NCI-H1694 (cell line): ENCODE measurements at places on chromosomes 4 and X.

GRCh38 chrX:120485315-120485637 is 16.2 kb upstream of the LAMP2 start:
- DNase-seq = no peak

- no peak for DNase-seq
Observed at GRCh38 chrX:151488677-151489076, 74.8 kb upstream of the PASD1 start.

DNA sequence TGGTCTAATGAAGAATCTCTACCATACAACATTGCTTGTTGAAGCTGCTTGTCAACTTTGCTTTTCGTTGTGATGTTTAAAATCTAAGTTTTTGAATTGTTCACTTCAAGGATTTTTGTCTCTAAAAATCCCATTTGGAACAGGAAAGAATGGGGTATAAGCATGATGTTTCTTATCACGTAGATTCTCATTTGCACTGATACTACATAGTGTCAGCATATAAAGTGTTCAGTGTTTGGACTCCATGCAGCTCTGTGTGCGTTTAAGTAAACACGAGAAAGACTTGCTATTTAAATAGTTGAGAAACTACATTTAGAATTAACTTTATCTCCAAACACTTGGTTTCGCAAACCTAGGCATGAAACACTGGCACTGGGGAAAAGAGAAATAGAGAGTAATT is 452.5 kb downstream of the NKX6-1 start:
- no peak for DNase-seq

GRCh38 chrX:53479301-53479700 is 45.1 kb upstream of the HSD17B10 start:
- DNase-seq = no peak

DNA sequence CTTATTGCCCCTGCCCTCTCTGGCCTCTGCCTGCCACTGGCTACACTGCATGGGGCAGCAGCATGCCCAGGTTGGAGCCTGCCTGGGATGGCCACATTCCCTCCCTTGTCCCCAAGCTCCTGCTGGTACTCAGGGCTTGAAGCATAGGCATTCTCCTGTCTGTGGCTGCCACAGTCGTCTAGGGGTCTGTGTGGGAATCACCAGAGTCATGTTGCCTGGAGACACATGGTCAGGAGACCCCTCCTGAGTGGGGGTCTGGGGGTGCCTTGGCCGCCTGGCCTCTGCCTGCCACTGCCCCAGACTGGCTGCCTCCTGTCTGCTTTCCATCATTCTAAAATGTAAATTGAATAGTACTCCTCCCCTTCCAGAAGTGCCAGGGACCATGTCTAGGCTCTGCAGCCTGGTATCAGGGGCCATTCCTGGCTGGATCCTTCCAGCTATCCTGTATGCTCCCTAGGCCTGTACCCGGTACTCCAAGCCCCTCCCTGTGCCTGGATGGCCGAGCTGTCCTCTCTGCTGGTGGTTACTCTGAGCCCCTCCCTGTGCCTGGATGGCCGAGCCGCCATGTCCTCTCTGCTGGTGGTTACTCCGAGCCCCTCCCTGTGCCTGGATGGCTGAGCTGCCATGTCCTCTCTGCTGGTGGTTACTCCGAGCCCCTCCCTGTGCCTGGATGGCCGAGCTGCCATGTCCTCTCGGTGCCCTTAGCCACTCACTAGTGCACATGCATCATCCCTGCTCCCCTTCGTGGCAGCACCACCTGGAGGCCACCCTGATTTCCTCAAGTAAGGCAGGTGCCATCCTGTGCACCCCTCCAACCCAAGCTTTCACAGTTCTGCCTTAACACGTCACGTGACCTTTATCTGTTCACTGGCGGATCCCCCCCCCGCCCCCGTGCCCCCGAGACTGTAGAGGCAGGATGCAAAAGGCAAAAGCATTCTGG is 5.5 kb upstream of the NKX1-1 start:
- DNase-seq = no peak

DNA sequence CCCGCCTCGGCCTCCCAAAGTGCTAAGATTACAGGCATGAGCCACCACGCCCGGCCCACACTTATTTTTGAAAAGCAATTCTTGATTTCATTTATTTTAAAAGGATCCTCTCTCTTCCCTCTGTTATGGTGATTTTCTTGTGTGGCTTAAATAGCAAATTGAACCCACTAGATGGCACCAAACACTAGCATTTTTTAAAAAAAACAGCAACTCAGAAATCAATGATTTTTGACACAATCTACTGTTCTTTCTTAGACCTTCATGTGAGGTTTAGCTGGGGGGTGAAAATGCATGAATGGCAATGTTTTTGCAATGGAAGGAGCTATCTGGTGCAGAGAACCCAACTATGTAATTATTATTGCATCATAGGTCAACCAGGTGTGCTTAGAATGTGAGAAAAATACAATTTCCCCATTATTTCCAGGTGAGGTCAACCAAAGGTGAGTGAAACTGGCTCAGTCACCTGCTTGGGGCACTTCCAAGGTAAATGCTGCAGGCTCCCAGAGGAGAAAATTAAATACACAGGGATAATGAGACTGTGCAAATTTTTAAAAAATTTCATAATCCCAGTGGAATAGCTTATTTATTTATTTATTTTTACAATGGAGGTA is 226.7 kb upstream of the PRKX start:
- peak; percentile 23 for DNase-seq

- no peak for DNase-seq
Observed at GRCh38 chr4:103774326-103774825, 54.6 kb upstream of the TACR3 start.

- no peak for DNase-seq
Observed at GRCh38 chr4:60926624-60927023, 273.5 kb upstream of the ADGRL3 start.

- no peak for DNase-seq
Observed at GRCh38 chrX:83160096-83160495, 348.0 kb upstream of the POU3F4 start.

- DNase-seq = no peak
Observed at GRCh38 chrX:105173071-105173470, 47.4 kb downstream of the TEX13A start.

DNA sequence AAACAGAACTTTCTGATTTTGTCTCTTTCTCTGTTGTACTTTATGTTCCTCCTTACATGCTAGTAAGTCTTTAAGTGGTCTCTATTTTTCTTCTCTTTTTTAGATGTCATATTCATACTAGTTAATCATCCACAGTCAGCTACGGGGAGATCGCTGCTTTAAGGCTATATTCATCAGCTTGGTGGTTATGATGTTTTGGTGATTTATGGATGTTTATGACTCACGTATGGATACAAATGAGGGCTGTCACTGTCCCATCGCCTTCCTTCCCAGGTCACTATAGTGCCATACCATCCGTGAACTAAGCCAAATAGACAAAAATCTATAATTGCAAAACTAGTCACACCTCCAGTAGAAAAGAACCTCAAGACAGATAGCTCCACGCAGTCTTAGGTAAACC is 296.8 kb upstream of the AADAT start:
- DNase-seq = no peak

GRCh38 chr4:138218976-138219375 is 23.2 kb downstream of the SLC7A11 start:
- DNase-seq = no peak

DNA sequence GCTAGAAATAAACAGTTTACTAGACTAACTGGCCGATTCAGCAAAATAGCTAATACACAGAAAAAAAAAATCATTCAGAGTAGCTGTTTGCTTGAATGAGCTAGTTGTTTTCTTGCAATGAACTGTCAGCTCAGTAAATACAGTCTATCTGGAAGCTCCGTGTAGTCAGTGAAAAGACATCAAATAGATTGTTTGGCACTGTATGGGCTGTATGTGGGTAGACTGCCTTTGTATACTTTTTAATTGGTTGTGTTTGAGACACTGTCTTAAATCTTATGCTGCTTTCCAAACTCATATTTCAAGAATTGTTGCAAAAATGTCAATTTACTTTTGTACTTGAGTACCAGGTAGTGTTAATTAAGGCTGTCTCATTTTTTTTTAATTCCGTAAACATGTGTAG is 61.6 kb upstream of the GPR174 start:
- no peak for DNase-seq

DNA sequence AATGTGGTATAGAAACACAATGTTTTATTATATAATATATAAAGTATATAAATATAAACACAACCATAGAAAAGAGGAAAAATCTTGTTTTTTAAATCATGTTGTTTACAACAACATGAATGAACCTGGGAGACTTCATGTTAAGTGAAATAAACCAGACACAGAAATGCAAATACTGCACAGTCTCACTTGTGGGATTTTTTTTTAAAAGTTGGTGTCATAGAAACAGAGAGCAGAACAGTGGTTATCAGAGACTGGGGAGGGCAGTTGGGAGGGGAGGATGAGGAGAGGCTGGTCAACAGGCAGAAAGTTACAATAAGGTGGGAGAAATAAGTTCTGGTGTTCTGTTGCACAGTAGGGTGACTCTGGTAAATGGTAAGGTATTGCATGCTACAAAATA is 57.1 kb downstream of the FREM3 start:
- no peak for DNase-seq

GRCh38 chrX:20739038-20739745 is 472.5 kb upstream of the RPS6KA3 start:
- DNase-seq = no peak

GRCh38 chrX:144801786-144802185 is 445.5 kb upstream of the SPANXN1 start:
- DNase-seq = no peak

- DNase-seq = no peak
Observed at GRCh38 chr4:30716681-30717207, 3.4 kb upstream of the PCDH7 start.

GRCh38 chr4:174764105-174764729 is 64.8 kb downstream of the GLRA3 start:
- DNase-seq = peak; percentile 3

- DNase-seq = no peak
Observed at GRCh38 chr4:78647272-78647671, 95.7 kb downstream of the ANXA3 start.

DNA sequence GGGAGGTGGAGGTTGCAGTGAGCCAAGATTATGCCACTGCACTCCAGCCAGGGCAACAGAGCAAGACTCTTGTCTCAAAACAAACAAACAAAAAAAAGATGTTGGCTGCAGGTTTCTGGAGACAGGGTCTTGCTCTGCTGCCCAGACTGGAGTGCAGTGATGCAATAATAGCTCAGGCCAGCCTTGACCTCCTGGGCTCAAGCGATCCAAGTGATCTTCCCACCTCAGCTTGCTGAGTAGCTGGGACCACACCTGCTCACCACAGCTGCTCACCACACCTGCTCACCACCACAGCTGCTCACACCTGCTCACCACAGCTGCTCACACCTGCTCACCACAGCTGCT is 29.9 kb upstream of the CPLX1 start:
- DNase-seq = no peak

DNA sequence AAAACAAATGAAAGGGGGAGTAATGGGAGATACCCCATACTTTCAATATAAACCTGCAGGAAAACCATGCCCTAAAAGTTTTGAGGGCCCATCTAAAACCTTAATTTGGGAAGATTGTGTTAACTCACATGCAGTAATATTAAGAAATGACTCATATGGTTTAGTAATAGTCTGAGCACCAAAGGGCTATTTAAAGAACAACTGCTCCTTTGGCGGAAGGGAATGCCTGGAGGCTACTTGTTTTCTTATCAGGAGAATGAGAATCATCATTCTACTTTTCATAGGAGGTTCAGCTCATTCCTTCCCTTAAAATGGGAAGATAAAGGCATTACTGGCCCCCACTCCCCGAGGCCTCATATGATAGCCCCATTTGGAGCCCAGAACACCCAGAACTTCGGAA is 47.6 kb downstream of the SPIN3 start:
- no peak for DNase-seq

- DNase-seq = no peak
Observed at GRCh38 chrX:69022430-69022829, 142.8 kb downstream of the PJA1 start.

DNA sequence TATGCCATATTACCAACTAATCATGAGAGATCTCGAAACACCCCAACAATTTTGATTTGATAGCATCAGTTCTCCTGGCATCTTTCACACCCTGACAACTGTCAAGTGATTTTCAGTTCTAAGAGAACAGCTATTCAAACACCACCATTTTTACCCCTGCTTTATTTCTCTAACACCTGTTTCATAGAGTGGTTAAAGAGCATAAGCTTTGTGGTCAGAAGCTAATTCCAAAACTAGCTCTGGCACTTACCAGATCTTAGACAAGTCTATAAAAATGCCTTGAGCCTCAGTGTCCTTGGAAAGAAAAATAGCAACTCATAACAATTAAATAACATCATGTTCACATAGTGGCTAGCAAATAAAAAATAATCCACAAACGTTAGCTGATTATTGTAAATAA is 17.9 kb downstream of the PPA2 start:
- DNase-seq = no peak

GRCh38 chr4:41144812-41145211 is 69.5 kb downstream of the APBB2 start:
- DNase-seq = no peak

GRCh38 chrX:18448416-18448815 is 23.0 kb downstream of the CDKL5 start:
- DNase-seq = no peak

DNA sequence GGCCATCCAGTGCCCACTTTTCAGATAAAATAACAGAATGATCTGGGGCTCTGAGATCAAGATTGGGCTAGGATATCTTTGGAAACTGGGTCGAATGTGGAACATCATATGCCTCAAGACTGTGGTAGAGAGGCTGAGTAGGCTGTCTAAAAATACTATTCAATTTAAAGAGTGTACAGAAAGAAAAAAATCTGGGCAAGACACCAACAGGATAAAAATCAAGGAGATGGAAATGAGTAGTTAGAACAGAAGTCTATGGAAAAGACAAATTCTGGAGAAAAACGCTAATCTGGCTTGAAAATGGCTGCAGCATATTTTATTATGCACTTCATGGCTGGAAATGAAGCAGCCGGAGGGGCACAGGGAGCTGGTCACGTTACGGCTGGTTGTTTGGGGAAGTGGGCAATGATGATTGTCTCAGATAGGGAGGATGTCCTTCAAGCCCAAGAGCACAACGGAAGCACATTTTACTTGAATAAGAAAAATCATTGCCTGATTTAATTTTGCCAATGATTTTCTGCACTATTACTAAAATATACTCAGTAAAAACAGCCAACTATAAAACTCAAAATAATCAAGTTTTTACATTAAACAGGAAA is 27.1 kb upstream of the MAPK10 start:
- DNase-seq = no peak

DNA sequence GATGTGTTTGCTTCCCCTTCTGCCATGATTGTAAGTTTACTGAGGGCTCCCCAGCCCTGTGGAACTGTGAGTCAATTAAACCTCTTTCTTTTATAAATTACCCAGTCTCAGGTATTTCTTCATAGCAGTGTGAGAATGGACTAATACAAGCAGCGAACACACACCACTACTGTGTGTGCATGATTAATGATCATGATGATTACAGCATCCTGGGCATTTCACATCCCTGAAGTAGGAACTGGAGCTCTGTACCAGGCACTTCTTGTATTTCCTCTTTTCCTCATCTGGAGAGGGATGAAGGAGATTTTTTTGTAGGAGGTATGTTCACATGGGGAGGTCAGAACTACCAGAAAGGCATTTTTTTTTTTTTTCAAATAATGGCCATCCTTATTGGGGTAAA is 60.8 kb downstream of the PPM1K start:
- DNase-seq = no peak

- DNase-seq = no peak
Observed at GRCh38 chrX:4930426-4930825, 1217.0 kb upstream of the PRKX start.

- peak; percentile 93 for DNase-seq
Observed at GRCh38 chr4:169010125-169011023, at the start of gene CBR4. Gene CBR4, minus strand, starts transcription at chr4:169010255. Its CDS starts 166 bp downstream, at chr4:169010089.

- no peak for DNase-seq
Observed at GRCh38 chrX:11382930-11383329, 89.7 kb downstream of the AMELX start.

GRCh38 chrX:153416781-153417450 is 5.6 kb downstream of the ZFP92 start:
- no peak for DNase-seq
